T-cell (primary cell): ENCODE measurements at places on chromosomes 5 and 9.

- H3K4me3 ChIP-seq, result no peak overlapping the region
- DNase-seq, result no peak
- H3K27ac ChIP-seq, result no peak overlapping the region
- no peaks in the 10 kb centered on the region for H3K36me3 ChIP-seq
- H3K27me3 ChIP-seq, result peaks cover 28% of the 10 kb centered on the region
- no peaks in the 10 kb centered on the region for H3K4me1 ChIP-seq
These were observed 43.0 kb upstream of the FCN1 start for GRCh38 chr9:134960701-134961181.

DNA sequence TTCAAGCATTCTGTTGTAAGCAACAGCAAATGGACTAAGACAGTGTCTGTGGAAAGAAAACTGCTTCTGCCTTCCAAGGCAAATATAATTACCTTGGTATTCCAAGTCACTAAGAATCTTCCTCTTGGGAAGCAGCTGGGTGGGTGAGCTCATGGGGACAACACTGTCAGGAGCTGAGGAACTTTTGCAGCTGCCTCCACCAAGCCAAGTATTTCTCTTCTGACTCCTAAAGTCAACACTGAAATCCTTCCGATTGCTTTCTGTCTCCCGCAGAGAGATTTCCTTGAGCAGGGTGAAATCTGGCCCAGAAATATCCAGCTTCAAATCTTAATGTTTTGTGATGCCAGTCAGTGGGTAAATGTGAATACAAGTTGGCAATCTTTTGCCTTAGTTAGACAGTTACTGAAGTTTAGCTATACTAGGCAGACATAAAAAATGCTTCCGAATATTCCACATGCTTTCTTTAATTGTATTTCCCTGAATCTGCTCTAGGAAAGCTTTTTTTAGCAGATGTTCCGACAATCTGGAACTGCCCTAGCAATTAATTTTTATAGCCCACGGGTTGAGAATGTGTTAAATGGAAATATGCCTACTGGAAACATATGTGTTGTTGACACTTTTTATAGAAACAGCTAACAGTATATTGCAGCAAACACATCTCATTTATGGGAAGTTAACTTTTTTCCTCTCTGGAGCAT is 369.9 kb upstream of the DAB2 start:
- H3K27ac ChIP-seq, result no peak overlapping the region
- no peak overlapping the region for H3K4me3 ChIP-seq
- no peaks in the 10 kb centered on the region for H3K4me1 ChIP-seq
- no peak for DNase-seq

DNA sequence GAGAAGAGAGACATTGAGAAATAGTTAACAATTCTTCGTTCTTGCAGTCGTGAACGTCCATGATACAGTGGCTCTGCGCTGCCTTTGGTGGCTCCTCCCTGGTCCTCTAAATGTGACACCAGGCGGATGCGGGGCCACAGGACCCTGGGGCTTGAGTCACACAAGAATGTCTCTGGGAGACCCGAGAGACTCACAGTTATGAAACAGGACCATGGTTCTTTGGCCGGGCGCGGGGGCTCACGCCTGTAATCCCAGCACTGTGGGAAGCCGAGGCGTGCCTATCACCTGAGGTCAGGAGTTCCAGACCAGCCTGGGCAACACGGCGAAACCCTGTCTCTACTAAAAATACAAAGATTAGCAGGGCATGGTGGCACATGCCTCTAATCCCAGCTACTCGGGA is 767 bp upstream of the ZDHHC11 start:
- H3K36me3 ChIP-seq, result no peaks in the 10 kb centered on the region
- no peak overlapping the region for H3K4me3 ChIP-seq
- peaks cover 37% of the 10 kb centered on the region for H3K27me3 ChIP-seq
- H3K27ac ChIP-seq, result no peak overlapping the region

DNA sequence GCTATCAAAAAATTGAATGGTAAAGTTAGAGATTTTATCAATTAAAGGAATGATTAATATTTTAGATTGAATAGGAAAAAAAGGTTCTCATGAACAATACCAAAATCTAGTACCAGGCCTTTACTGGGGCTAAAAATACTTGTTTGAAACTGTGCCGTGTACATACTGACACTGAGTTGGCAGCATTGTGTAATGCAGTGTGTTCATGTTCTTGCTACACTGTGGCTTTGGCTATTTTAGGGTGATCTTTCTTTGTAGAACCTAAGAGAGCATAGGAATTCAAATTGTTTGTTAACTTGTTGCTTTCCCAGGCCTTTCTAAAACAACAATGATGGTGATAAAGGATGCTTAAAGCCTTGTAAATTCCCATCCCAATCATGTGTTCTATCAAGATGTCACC is 80.9 kb downstream of the KIF4B start:
- no peaks in the 10 kb centered on the region for H3K36me3 ChIP-seq
- DNase-seq, result no peak
- no peak overlapping the region for H3K27ac ChIP-seq
- no peak overlapping the region for H3K4me3 ChIP-seq
- H3K27me3 ChIP-seq, result peaks cover 3% of the 10 kb centered on the region

DNA sequence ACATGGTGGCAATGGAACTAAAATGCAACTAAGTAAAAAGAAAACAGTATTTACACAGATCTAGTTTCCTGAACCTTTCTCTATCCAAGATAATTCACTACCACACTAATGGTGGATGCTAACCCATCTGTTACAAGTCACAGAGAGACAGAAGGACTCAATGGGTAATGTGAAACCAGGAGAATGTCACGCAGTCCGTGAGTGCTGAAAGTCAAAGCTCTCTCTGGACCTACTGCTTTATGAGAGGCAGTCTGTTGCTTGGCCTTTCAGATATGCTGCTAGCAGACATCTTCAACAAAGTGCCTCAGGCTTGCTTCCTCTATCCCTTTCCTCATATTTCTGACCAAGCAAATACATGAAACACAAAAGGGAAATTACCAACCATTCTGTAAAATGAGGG is 69.0 kb upstream of the GLRX start:
- no peak overlapping the region for H3K27ac ChIP-seq
- peaks cover 7% of the 10 kb centered on the region for H3K36me3 ChIP-seq
- no peak overlapping the region for H3K4me3 ChIP-seq
- DNase-seq, result no peak

DNA sequence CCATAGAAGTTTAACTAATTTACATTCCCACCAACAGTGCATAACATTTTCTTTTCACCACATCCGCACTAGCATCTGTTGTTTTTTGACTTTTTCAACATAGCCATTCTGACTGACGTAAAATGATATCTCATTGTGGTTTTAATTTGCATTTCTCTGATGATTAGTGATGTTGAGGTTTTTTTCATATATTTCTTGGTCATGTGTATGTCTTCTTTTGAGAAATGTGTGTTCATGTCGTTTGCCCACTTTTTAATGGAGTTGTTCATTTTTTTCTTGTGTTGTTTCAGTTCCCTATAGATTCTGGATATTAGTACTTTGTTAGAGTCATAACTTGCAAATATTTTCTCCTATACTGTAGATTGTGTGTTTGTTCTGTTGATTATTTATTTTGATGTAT is 163.4 kb downstream of the FER start:
- no peaks in the 10 kb centered on the region for H3K4me1 ChIP-seq
- no peak overlapping the region for H3K27ac ChIP-seq
- H3K27me3 ChIP-seq, result no peaks in the 10 kb centered on the region
- no peaks in the 10 kb centered on the region for H3K36me3 ChIP-seq
- no peak for DNase-seq

GRCh38 chr9:69171049-69171448 is 3.0 kb upstream of the TJP2 start:
- peaks cover 2% of the 10 kb centered on the region for H3K4me1 ChIP-seq
- H3K27ac ChIP-seq, result no peak overlapping the region
- no peaks in the 10 kb centered on the region for H3K36me3 ChIP-seq
- H3K27me3 ChIP-seq, result peaks cover 23% of the 10 kb centered on the region
